Astrocyte (in vitro differentiated cells and primary cell): ENCODE measurements at places on chromosomes 4 and X.

GRCh38 chr4:130424211-130424610 lies 1328.3 kb downstream of the C4orf33 start:
- H3K27me3 ChIP-seq = no peaks in the 10 kb centered on the region
- DNase-seq = no peak
- no peak overlapping the region for H3K4me3 ChIP-seq
- no peaks in the 10 kb centered on the region for H3K4me1 ChIP-seq
- no peak overlapping the region for H3K27ac ChIP-seq
- H3K36me3 ChIP-seq = no peaks in the 10 kb centered on the region

DNA sequence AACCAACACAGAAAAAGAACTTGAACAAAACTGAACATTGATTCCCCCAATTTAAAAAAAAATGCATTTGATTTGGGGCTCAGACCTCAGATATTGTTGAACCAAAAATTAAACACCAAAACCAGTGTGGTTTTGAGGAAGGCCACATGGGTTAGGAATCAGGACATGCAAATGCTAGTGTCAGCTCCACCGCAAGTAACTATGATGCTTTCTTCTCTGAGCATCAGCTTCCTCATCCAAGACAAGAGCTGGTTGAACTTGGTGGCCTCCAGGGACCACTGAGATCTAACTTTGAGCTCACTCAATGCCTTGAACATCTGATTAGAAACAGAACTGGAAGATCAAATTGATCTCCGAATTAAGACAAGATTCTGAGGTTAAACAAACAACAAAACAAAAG lies 142.9 kb upstream of the NWD2 start:
- no peaks in the 10 kb centered on the region for H3K4me1 ChIP-seq
- no peaks in the 10 kb centered on the region for H3K36me3 ChIP-seq
- DNase-seq = no peak
- no peak overlapping the region for H3K4me3 ChIP-seq

DNA sequence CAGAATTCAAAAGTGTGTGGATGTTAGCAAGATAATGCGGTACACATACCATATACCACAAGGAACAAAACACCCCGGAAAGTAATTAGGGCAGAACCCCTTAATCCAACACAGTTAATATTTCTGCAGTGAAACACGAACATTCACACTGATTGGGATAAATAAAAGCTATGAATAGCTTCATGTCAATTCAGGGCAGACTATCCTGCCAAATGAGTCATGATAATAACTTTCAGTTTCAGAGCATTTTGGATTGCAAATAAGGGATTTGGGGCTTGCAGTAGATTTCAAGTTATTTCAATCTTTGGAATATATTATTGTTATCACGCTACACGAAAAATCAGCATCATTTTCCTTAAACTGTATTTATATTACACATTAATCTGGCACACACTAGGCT lies 24.3 kb downstream of the IRF2 start:
- peaks cover 20% of the 10 kb centered on the region for H3K4me1 ChIP-seq
- DNase-seq = peak; percentile 71
- no peaks in the 10 kb centered on the region for H3K27me3 ChIP-seq

GRCh38 chr4:85151371-85151770 lies 184.9 kb upstream of the WDFY3 start:
- no peaks in the 10 kb centered on the region for H3K36me3 ChIP-seq
- no peaks in the 10 kb centered on the region for H3K4me1 ChIP-seq
- no peak for DNase-seq
- H3K27me3 ChIP-seq = peaks cover 3% of the 10 kb centered on the region
- no peak overlapping the region for H3K27ac ChIP-seq
- H3K4me3 ChIP-seq = no peak overlapping the region

GRCh38 chr4:5905714-5906113 lies 12.8 kb upstream of the CRMP1 start:
- H3K27ac ChIP-seq = no peak overlapping the region
- no peak overlapping the region for H3K4me3 ChIP-seq
- H3K27me3 ChIP-seq = peaks cover 3% of the 10 kb centered on the region
- H3K36me3 ChIP-seq = no peaks in the 10 kb centered on the region
- no peak for DNase-seq

- H3K4me1 ChIP-seq = no peaks in the 10 kb centered on the region
- no peak overlapping the region for H3K27ac ChIP-seq
- H3K27me3 ChIP-seq = peaks cover 3% of the 10 kb centered on the region
- no peak overlapping the region for H3K4me3 ChIP-seq
- no peak for DNase-seq
These were observed 48.3 kb upstream of the TMEM150C start for GRCh38 chr4:82610041-82610440.

DNA sequence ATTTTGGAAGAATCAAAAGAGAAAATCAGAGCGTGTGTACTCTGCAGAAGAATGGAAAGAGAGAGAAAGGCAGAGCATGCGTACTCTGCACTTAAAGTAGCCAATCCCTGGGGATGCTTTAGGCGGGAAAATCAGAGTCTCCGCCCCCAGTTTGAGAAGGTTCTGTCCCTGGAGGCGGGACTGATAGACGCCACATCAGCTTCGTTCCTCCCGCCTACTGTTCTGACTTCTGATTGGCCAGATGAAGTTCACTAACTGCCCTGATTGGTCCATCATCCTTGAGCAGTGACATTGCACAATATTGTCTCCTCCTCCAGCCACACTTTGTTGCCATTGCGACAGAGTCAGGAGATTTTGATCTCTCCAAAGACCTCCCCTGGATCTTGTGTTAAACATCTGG lies 23.8 kb downstream of the SSX1 start:
- H3K4me3 ChIP-seq = no peak overlapping the region
- no peak overlapping the region for H3K27ac ChIP-seq
- no peaks in the 10 kb centered on the region for H3K36me3 ChIP-seq
- DNase-seq = no peak
- H3K4me1 ChIP-seq = no peaks in the 10 kb centered on the region
- H3K27me3 ChIP-seq = no peaks in the 10 kb centered on the region

- H3K4me3 ChIP-seq = no peak overlapping the region
- DNase-seq = no peak
These were observed 87.0 kb downstream of the PAK3 start for GRCh38 chrX:111182997-111183396.

DNA sequence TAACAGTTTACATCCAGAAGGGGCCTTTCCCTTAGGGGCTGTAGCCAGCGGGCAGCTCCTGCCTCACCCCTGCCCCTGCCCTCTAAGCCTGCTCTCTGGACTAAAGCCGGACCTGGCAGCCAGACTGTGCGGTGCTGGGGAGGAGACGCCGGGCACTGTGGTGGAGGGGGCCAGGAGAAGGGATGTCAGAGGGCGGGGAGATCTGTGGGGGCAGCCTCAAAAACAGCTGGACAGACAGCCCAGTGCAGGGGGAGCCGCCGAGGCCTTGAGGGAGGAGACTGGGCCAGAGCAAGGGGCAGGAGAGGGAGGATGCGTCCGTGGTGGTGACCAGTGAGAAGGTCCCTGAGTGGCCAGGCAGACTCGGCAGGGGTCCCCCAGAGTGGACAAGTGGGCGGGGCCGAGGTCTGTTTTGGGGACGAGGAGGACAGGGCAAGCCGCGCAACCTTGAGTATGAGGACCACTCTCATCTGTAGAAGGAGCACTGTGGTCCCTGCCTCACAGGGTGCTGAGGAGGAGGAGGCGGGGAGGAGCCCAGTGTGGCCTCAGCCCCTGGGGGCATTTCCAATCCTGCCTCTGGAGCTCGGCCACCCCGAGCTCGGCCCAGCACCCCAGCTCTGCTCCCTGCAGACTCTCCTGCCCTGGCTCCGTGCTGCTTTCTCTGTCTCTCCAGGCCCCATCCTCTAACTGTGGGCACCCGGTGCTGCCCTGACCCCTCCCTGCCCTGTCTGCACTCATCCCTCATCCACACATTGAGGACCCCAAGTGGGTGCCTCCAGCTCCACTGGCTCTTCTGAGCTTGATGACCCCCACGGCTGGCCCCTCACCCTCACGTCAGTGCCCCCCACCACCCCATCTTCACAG lies 59.2 kb upstream of the NKX1-1 start:
- H3K36me3 ChIP-seq = no peaks in the 10 kb centered on the region
- H3K4me1 ChIP-seq = no peaks in the 10 kb centered on the region
- DNase-seq = no peak
- H3K27ac ChIP-seq = no peak overlapping the region
- H3K27me3 ChIP-seq = peaks cover 8% of the 10 kb centered on the region

GRCh38 chr4:110904435-110905065 lies 281.7 kb upstream of the PITX2 start:
- no peak overlapping the region for H3K27ac ChIP-seq
- no peak overlapping the region for H3K4me3 ChIP-seq
- H3K27me3 ChIP-seq = no peaks in the 10 kb centered on the region
- DNase-seq = no peak
- no peaks in the 10 kb centered on the region for H3K4me1 ChIP-seq
- no peaks in the 10 kb centered on the region for H3K36me3 ChIP-seq

- no peak overlapping the region for H3K4me3 ChIP-seq
- H3K4me1 ChIP-seq = no peaks in the 10 kb centered on the region
- no peaks in the 10 kb centered on the region for H3K36me3 ChIP-seq
- no peak overlapping the region for H3K27ac ChIP-seq
- H3K27me3 ChIP-seq = no peaks in the 10 kb centered on the region
These were observed 298.3 kb upstream of the AGA start for GRCh38 chr4:177740563-177740962.

- no peak overlapping the region for H3K27ac ChIP-seq
- no peaks in the 10 kb centered on the region for H3K4me1 ChIP-seq
- H3K36me3 ChIP-seq = no peaks in the 10 kb centered on the region
- no peak overlapping the region for H3K4me3 ChIP-seq
- DNase-seq = no peak
These were observed 157.7 kb downstream of the SPANXN1 start for GRCh38 chrX:145405012-145405411.

DNA sequence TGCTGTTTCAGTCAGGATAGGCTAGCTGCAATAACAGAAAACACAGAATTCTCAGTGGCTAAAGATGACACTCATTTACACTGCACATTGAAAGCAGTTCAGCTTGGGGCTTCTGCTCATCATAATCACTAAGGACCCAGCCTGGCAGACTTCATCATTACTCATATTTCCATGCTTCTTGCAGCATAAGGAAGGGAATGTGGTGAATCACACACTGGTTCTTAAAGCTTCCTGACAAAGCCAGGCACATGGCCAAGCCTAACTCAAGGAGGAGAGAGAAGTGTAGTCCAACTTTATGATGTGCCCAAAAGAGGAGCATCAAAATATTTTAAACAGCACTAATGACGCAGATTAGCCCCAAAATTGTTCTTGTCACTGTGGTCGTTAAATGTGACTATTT lies 186.5 kb downstream of the BANK1 start:
- no peaks in the 10 kb centered on the region for H3K36me3 ChIP-seq
- peaks cover 12% of the 10 kb centered on the region for H3K4me1 ChIP-seq
- peak overlapping the region; percentile 26 for H3K27ac ChIP-seq
- H3K27me3 ChIP-seq = no peaks in the 10 kb centered on the region
- no peak overlapping the region for H3K4me3 ChIP-seq
- peak; percentile 98 for DNase-seq

DNA sequence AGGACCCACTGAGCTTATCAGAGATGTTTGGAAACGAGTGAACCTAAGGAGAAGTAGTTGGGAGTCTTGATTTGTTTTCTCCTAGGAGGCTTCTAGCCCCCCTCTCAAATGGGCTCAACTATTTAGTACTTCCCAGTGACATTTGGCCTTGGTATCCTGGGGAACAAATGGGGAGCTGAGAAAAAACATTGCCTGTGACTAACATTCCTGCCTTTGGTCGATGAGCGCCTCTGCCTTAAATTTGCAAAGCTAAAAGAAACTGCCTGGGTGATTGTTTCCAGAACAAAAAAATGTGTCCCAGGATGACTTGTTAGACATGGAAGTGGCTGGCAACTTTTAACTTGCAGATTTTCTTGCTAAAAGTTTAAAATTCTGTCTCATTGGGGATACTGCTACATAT lies 58.8 kb upstream of the IGFBP7 start:
- peaks cover 7% of the 10 kb centered on the region for H3K27me3 ChIP-seq
- no peak for DNase-seq
- no peaks in the 10 kb centered on the region for H3K4me1 ChIP-seq
- no peaks in the 10 kb centered on the region for H3K36me3 ChIP-seq
- H3K27ac ChIP-seq = no peak overlapping the region
- H3K4me3 ChIP-seq = no peak overlapping the region

DNA sequence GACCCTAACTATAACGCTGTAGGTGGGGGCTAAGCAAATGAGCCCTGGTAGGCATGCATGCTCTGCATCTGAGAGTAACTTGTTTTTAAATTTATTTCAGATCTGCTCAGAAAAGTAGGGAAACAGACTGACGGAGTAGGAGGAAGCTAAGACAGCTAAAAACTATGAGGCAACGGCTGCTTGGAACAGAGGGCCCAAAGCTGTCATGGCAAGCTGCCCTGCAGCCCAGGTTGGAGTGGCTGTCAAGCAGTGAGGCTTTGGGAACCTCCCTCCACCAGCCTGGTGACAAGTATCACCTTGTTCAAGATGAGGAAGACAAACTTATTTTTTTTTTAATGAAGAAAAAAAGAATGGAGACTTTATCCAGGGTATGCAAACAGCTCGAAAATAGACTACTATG lies 439.8 kb downstream of the NLGN4X start:
- no peak overlapping the region for H3K27ac ChIP-seq
- no peak for DNase-seq
- no peaks in the 10 kb centered on the region for H3K36me3 ChIP-seq
- H3K4me3 ChIP-seq = no peak overlapping the region
- no peaks in the 10 kb centered on the region for H3K27me3 ChIP-seq
- no peaks in the 10 kb centered on the region for H3K4me1 ChIP-seq

GRCh38 chrX:113920661-113921060 lies 663.2 kb upstream of the HTR2C start:
- no peak overlapping the region for H3K27ac ChIP-seq
- H3K4me1 ChIP-seq = no peaks in the 10 kb centered on the region
- no peaks in the 10 kb centered on the region for H3K36me3 ChIP-seq
- H3K27me3 ChIP-seq = no peaks in the 10 kb centered on the region
- no peak overlapping the region for H3K4me3 ChIP-seq

GRCh38 chr4:4752025-4752424 lies 107.4 kb upstream of the MSX1 start:
- no peak overlapping the region for H3K27ac ChIP-seq
- no peaks in the 10 kb centered on the region for H3K4me1 ChIP-seq
- no peak overlapping the region for H3K4me3 ChIP-seq
- no peak for DNase-seq

DNA sequence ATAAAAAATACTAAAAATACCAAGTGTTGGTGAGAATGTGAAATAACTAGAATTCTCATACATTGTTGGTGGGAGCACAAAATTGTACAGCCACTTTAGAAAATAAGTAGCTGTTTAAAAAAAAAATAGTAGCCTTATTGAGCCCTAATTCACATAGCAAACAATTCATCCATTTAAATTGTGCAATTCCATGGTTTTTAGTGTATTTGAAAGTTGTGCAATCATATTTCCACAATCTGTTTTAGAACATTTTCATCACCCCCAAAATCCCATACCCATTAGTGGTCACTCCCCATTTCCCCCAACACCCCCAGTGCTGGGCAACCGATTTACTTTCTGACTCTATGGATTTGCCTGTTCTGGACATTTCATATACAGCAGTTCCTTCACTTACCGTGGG lies 37.1 kb downstream of the STX18 start:
- no peak for DNase-seq
- H3K4me3 ChIP-seq = no peak overlapping the region
- H3K36me3 ChIP-seq = no peaks in the 10 kb centered on the region
- H3K27ac ChIP-seq = no peak overlapping the region
